ENCODE measurements at places on chromosomes 16 and 17.

- DNase-seq: no peak
Observed at GRCh38 chr17:27339198-27339835, 45.4 kb downstream of the WSB1 start.

- no peak for DNase-seq
Observed at GRCh38 chr16:48597563-48598387, 12.2 kb downstream of the N4BP1 start.

GRCh38 chr16:23920446-23920845, 84.7 kb downstream of the PRKCB start:
- DNase-seq: no peak

DNA sequence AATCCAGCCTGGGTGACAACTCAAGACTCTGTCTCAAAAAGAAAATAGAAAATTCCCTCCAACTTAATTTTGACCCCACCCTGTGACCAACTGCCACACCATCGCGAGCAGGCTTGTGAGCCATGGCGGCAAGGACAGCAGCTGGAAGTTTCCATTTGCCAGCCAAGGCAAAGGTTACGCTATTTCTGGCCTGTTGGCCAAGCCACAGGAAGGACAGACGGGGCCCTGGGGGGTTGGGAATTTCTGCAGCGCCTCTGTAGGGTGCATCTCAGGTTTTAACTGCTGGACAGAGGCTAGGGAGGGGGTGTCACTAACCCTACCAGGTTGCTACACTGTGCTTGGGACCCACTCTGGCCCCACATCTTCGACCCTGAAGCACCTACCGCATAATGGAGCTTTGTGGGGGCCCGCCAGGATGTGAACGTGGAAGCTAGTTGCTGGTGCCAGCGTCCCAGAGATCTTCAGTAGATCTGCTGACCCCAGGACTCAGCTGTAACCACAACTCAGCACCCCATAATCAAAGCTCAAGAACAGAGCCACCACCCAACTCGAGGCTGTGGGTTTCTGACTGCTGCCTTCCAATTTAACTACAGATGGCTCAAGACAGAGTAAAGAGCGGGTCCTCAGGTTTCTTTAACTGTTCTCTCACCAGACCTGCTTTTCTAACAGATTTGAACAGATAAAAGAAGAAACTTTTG, 10.9 kb downstream of the KIFC3 start:
- no peak for DNase-seq

DNA sequence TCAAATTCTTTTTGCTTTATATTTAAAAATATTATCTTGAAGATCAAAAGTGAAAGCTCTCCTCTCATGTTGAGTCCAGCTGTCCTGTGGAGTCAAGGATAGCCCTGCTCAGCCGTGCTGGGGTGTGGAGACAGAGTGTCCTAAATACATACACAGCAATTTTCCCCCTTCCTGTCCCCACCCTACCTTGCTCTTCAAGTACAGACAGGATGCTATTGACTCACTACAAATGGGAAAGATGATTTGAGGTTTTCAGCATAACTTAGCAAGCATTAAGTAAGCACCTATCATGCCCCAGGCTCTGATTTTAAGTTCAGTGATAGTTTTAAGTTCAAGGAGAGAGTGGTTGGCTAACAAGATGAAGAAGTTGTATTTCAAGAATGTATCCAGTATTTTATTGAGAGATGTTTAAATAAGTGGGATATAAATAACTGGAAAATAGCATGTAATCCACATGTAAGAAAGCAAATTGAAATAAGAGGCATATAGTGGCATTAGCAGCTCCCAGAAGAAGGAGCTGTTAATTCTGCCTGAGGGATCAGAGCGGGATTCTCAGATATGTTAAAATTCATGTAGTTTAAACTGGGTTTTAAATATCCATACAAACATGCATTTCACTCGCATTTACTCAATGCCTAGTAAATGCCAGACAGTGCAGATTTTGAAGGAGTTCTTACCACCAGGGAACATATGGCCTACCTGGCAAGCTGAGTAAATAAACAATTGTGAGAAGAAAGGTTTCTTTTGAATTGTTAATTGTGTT, 183.5 kb upstream of the ANKFN1 start:
- no peak for DNase-seq

DNA sequence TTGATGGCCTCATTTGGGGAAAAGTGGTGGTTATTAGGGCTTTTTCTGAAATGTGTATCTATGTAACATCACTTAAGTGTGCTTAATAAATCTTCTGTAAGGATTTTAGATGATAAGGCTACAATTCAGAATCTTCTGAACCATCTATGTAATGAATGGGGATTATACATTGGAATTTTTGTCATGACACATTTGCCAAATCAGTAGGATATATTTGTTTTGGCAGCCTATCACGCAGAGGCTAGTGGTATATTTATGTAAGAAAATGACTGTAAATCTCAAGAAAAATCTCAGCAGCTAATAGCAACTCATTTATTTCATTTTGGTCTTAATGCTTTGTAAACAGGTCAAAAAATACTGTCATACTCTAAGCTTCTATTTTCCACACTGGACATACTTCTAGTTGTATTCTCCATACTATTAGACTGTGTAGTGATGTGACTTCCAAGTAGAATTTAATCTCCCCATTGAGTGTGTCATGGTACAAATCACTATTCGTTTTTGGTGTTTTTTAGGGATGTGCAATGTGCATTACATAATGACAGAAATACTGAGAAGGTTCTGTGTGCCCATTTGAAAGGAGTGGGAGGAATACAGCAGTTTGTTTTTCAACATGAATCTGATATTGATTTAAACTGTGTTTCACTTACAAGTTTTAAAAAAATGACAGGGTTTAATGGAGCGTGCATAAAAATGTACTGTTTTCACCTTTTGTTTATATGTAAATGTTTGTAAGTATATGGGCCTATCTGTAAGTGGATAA, 29.2 kb downstream of the CLUH start:
- DNase-seq: no peak

GRCh38 chr16:63415014-63415413, 1378.8 kb upstream of the CDH8 start:
- no peak for DNase-seq

Data from activated CD4-positive, alpha-beta T cell treated with anti-CD3 and anti-CD28 coated beads for 24 hours (primary cell).